H7 (cell line): ENCODE measurements at places on chromosomes 5 and 9. TPM values are rescaled to one million over a fixed set of nuclear protein-coding genes. Genes with fewer than 3 reads are reported as not detected.

Gene SPINK7
- total RNA-seq: not detected in 2 replicates

Gene CER1
- total RNA-seq: 197 and 1,033 TPM in 2 replicates

Gene IER5L
- 11.1 and 13.3 TPM in 2 replicates for total RNA-seq

Gene PITX1
- total RNA-seq: not detected in 2 replicates

Gene CARD6
- total RNA-seq: 0.22 and 0.35 TPM in 2 replicates

Gene SLC36A3
- not detected in 2 replicates for total RNA-seq

Gene MARCHF3
- 15.9 and 19.0 TPM in 2 replicates for total RNA-seq

Gene SLC24A2
- 0.35 and 1.3 TPM in 2 replicates for total RNA-seq
